ENCODE measurements at places on chromosomes 5 and 9. TPM values are rescaled to one million over a fixed set of nuclear protein-coding genes. Genes with fewer than 3 reads are reported as not detected.

FBP1 gene
- not detected for total RNA-seq

CDH9 gene
- total RNA-seq = not detected

DMRTA1 gene
- 0.73 TPM for total RNA-seq

UHRF2 gene
- total RNA-seq = 31.5 TPM

SYK gene
- total RNA-seq = 0.09 TPM

PCDHA6 gene
- total RNA-seq = not detected

FBN2 gene
- 16.8 TPM for total RNA-seq

EFCAB9 gene
- not detected for total RNA-seq

CENPP gene
- total RNA-seq = 7.0 TPM

SAPCD2 gene
- total RNA-seq = 25.3 TPM

FCN2 gene
- total RNA-seq = not detected

NUTM2G gene
- total RNA-seq = not detected

C8G gene
- 1.3 TPM for total RNA-seq

ITK gene
- total RNA-seq = 0.13 TPM

MBLAC2 gene
- total RNA-seq = 1.9 TPM

NUP214 gene
- 27.3 TPM for total RNA-seq

MYORG gene
- total RNA-seq = 5.1 TPM

ROR2 gene
- 1.8 TPM for total RNA-seq

TMOD1 gene
- total RNA-seq = 2.9 TPM

CCDC192 gene
- total RNA-seq = not detected

Data from A549 treated with CORT108297 at 1 μM for 4 hours (cell line).